ENCODE measurements at places on chromosomes 5 and 9.
A peak's percentile ranks its signal among the peaks of the same experiment; 100 is the strongest.

DNA sequence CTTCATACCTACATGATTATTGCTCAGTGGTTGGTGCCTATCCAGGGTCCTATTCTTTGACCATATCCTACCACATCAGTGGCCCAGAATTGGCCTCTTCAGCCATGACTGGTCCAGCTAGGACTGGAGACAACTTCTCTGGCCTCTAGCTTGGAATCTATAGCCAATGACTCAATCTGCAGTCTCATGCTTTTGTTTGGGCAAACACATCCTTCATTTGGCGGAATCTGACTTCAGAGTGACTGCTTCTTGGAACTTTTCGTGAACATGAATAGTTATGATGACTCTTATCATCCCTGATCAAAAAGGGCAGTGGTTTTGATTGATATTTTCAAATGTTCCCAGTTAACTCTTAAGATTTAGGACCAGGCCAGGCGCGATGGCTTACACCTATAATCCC lies 134.1 kb downstream of the PAPPA start:
- no peak for DNase-seq

- no peak for DNase-seq
These were observed 78.4 kb downstream of the NTNG2 start for GRCh38 chr9:132239999-132240840.

DNA sequence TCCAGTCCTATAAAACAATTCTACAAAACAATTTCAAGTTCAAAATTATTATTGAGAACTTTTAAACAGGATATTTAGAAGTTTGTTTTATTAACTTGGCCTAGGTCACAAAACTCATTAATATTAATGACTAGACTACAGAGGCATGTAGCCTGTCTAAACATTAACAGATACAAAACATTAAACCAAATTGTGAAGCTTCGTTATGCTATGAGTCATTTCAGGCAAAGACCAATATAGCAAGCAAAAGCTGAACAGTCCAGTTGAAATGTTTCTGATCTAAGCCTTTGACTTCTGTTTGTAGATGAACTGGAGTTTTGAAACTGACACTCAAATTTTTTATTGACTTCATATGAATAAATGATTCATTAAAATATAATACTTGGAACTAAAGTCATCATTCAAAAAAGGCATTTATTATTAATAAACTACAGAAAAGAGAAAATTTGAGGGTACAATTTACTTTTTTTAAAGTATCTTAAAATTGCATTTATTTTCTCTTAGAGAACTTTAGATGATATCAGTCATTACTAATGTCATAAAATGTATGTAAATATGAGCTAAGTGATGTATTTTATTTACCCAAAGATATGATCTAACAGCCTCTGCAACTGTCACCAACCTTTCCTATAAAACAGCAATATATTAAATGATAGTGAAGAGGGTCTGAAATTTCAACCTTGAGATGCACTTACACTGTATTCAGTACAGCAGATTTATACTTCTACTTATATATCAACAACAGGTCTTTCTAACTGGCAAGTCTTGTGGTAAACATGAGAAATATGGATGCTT lies 188.8 kb downstream of the COMMD10 start:
- no peak for DNase-seq

GRCh38 chr5:123180178-123180577 lies 91.1 kb downstream of the PRDM6 start:
- DNase-seq = no peak

GRCh38 chr5:113056988-113057387 lies 80.4 kb downstream of the DCP2 start:
- DNase-seq = no peak

DNA sequence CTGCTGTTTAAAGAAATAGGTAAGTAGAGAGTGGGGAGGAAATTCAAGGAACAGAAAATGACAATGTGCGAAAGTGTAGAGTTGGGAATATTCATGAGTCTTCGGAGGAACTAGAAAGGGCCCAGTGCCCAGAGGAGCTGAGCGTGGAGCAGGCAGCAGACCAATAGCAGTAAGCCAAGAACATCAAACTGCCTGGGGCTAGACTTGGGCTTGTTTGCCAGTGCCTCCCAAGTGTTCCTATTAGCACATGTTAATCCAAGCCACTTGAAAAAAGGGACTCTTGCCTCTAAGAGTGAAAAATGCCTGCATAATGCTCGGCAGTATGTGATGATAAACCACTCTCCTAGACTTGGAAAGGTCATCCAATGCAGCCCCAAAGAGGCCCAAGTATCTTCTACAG lies 1.2 kb upstream of the TAL2 start:
- DNase-seq = no peak

DNA sequence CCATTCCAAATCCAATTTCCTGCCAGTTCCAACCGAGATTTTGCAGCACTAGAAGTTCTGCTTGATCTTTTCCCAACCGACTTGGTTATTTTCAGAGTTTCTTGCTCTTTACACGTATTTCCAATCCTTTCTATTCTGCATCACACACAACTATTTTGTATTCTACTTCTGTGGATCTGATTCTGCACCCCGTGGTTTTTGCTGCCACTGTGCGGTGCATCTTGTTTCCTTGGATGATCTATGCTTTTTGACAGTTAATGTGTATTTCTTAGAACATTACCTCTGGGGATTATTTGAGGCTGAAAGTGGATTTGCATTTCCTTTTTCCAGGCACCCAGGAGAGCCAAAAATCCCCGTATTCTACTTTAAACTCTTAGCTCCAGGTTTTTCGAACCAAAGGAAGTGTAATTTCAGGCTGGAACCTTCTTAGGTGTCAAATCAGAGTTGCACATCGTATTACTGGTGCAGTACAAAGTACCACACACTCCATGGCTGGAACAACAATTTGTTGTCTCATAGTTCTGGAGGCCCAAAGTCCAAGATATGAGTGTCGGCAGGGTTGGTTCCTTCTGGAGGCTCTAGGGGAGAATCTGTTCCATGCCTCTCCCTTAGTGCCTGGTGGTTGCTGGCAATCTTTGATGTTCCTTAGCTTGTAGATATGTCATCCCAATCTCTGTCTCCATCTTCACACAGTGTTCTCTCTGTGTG lies 14.7 kb upstream of the SARDH start:
- DNase-seq = no peak

- no peak for DNase-seq
These were observed 270.7 kb downstream of the NR3C1 start for GRCh38 chr5:143132739-143133138.

DNA sequence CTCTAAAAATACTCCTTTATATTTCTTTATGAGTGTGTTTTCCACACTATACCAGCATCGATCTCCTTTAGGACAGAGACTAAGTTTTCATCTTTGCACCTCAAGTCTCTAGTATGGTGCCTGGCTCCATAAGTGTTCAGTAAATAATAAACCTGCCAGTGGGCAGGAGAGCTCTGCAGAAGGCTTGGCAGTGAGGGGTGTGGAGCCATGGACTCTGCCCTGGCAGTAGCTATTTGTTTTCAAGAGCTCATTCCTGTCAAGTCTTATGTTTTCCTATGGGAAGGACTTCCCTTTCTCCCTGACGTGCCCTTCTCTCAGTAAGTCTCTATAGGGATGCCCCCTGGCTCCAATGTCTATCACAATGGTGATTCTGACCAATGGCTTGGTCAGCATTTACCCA lies 252.2 kb downstream of the PIK3R1 start:
- DNase-seq = no peak

DNA sequence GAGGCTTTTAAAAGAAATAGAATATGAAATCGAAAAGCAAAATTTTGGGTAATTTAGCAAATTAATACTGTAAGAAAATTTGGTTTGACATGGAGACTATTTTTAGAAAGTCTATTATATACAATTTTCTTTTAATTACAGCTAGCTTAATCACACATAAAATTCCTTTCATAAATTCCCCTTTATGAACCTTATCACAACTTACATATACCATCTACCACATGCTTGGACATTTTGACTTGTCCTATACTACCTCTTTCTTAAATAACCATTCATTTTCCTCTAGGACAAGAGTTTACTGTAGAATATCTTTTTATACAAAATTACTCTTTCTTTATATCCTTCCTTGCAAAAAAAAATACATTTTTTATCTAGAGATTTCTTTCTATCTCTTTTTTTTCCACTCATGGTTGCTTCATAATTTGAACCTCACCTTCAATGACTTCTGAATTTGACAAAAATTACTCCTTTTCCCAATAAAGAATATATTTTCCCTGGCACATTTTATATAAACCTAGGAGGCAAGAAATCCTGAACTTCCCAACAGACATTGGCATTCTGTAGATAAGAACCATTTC lies 34.0 kb upstream of the SYK start:
- DNase-seq = no peak

DNA sequence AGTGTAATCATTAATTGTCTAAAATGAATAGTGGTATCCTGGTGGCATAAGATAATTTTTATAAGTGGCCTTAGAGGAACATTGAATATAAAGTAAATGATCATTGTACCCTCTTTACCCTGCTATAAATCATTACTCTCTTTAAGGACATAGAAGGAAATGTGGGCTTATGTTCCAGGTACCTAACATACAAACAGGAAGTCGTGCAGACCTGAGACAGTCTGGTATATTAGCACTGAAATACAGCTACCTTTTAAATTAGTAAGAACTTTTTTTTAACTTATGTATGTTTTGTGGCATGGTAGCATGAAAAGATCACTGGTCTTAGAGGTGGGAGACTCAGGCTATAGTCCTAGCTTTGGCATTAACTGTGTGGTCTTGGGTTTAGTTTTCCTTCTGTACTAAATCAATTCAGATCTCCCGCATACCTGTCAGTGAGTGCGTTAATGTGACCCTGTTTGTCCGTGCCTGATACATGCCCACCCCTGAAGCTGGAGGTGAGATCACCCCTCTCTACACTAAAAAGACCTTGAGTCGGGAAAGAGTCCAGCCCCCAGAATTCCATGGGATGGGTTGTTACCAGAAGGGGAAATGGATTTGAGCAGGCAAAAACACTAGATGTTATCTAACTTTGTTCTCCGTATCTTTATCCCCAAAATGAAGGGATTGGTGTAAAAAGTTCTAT lies 59.4 kb upstream of the ERBIN start:
- DNase-seq = no peak

DNA sequence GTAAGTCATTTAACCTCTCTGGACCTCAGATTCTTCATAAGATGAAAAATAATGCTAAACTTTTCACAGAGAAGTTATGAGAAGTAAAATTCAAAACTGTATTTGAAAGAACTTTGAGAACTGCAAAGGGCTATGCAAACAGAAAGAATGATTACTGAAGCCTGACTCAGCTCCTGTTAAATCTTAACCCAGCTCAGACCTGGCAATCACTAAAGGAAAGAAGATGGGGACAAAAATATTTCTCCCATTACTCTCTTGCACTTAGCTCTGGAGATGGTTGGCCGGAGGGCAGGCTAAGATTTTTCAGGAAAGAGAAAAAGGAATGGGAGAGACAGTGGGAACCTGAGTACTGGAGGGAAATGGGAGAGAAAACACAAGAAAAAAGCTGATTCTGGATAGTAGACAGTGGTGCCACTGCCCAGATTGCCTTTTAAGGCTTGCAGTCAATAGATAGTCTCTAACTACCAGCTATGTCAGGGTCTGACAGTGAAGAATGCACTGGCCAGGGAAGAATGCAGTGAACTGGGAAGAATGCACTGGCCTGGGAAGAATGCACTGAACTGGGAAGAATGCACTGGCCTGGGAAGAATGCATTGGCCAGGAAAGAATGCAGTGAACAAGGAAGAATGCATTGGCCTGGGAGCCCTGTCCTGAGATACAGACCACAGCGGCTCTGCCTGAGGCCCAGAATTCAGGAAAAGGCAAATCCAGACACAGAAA lies 25.2 kb upstream of the CEMIP2 start:
- peak; percentile 31 for DNase-seq

DNA sequence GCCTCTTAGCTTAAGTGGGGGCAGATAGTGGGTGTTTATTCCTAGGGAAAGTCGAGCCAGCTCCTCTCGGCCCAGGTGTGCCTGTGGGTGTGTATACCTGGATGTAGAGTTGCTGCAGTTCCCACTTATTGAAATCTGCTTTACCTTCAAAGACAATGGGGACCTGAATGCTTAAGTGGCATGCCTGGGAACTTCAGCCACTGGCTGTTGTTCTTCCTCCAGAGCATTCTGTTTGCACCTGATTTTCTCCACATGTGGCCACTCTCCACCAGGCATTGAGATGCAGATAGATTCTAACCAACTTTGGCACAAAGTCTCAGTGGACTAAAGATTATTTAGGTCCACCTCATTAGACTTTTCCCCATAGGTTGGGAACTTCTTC lies 186.8 kb downstream of the ZNF462 start:
- no peak for DNase-seq

DNA sequence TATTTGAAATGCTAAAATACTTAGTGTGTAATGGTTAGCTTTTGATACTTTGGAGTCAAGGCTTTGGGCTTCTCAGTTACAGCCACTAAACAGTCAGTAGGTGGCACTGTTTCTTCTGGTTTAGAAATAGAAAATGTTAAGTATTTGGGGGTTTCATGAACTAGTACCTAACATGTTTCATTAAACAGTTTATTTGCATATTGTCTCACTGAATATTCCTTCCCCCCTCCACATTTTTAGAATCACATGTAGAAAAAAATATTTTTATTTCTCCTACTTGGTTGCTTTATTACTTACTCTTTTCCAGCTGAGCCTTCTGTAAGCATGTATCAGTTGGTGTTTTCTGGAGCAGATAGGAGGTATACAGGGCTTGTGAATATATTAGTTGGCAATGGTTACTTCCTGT lies 48.0 kb downstream of the IPO11 start:
- peak; percentile 21 for DNase-seq

DNA sequence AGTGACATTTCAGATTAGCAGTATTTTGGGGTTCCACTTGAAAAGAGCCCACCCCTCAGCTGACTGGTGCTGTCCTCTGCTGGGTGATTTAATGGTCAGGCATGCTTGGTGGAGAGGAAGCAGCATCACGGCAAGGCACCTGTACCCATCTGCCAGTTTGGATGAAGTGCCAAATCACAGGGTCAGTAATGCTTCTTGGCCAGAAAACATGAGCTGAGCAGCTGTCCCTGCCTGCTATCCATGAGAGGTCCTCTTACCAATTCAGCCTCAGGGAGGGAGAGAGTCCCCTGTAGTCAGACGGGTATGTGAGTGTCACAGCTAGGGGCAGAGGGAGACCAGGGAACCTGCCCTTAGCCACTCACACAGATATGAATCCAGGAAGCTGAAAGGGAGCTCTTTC lies 137.9 kb downstream of the SEC61B start:
- DNase-seq = no peak

- no peak for DNase-seq
These were observed 136.0 kb upstream of the NREP start for GRCh38 chr5:111892949-111893348.

GRCh38 chr9:4118666-4119065 lies 181.2 kb downstream of the GLIS3 start:
- no peak for DNase-seq

GRCh38 chr5:85515588-85515987 lies 1102.2 kb upstream of the COX7C start:
- no peak for DNase-seq

GRCh38 chr9:115838417-115838816 lies 315.2 kb upstream of the PAPPA start:
- DNase-seq = no peak

GRCh38 chr5:96344678-96345577 lies 88.1 kb downstream of the PCSK1 start:
- peak; percentile 39 for DNase-seq
